ENCODE measurements at places on chromosomes 5 and 9.

DNA sequence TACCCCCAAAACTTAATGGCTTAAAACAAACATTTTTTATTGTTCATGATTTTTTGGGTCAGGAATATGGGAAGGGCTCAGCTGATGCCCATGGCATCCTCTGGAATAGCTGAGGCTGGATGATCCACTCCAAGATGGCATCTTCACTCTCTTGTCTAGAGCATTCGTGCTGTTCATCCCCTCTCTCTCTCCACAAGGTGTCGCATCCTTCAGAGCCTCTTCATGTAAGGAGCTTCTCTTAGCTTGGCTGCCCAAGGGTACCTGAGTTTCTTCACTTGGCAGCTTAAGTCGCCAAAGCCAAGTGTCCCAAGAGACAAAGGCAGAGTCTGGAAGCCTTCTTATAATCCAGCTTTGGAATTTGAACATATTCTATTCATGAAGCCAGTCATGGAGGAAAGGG, 294.7 kb downstream of the CHSY3 start:
- DNase-seq = no peak

GRCh38 chr5:51033215-51033614, 350.0 kb upstream of the ISL1 start:
- DNase-seq = no peak

- no peak for DNase-seq
Measured at GRCh38 chr5:35902046-35902672, 36.3 kb downstream of the CAPSL start.

DNA sequence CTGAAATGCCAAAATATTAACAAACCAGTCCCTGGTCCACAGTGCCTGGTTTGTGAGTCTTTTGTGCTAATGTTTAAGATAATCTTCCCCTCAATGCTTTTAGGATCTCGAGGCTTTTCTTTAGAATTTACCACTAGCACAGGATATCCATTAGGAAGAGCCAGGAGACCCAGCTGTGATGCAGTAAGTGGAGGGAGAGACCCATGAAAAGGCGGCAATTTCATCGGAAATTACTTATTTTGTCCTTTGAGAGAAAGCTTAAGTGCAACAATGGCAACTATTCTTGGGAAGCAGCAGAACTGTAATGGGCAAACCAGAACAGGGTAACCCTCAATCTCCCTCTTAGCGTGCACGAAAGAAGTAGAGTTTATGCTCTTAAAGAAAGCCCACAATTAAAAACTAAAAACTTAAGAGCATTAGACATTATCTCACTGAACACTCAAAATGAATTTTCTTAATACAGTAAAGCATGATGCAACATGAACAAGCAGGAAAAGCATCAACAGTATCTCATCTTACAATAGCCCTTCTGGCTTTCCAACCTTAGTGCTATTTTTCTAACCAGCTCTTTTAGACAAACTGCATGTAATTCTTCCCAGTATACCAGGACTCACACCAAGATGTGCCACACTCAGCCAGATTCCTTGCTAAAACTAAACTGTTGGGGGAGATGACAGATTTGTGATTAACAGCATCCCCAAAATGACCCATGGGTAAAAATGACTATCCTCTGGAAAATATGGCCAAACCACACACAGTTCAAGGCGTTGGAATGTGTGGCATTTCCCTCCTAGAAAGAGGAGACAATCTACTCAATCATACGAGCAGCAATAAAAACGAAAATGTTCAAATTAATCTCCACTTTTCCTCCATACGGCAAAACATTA, 36.4 kb downstream of the PWWP2A start:
- DNase-seq = no peak

- DNase-seq = no peak
Measured at GRCh38 chr9:121893786-121894185, 199.3 kb downstream of the TTLL11 start.

All from T-helper 9 cell (primary cell).